Stimulated activated CD8-positive, alpha-beta memory T cell treated with anti-CD3 and anti-CD28 coated beads, Interleukin-7, amount 100 ng/mL, for 1 hour (primary cell): ENCODE measurements at places on chromosomes 1 and 21.

DNA sequence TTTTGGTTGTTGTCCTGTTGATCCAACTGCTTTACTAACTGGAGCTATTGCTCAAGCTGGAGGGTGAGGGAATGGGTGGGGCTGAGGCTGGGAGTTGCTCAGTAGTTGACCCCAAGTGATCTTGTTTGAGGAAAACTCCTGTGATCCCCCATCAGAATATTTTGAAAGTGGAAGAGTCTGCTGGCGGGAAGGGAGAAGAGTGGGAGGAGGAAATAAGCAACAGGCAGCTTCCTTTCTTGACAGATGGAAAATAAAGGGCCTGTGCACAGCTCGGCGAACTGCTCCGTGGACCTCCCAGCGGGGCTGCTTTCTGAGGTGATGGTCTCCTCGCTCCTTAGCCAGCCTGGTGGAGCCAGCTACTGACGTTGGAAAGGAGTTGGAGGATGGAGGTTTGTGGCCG is 199.1 kb upstream of the LMO4 start:
- DNase-seq: no peak

GRCh38 chr1:54314696-54315095 is 91.5 kb downstream of the SSBP3 start:
- no peak for DNase-seq

GRCh38 chr1:24767351-24767750 is 22.1 kb downstream of the CLIC4 start:
- DNase-seq: no peak

GRCh38 chr1:25033828-25034705 is 104.0 kb upstream of the RUNX3 start:
- no peak for DNase-seq

- no peak for DNase-seq
These were observed 73.2 kb downstream of the SSBP3 start for GRCh38 chr1:54332781-54333585.

GRCh38 chr1:12604114-12604874 is 13.7 kb downstream of the DHRS3 start:
- no peak for DNase-seq

DNA sequence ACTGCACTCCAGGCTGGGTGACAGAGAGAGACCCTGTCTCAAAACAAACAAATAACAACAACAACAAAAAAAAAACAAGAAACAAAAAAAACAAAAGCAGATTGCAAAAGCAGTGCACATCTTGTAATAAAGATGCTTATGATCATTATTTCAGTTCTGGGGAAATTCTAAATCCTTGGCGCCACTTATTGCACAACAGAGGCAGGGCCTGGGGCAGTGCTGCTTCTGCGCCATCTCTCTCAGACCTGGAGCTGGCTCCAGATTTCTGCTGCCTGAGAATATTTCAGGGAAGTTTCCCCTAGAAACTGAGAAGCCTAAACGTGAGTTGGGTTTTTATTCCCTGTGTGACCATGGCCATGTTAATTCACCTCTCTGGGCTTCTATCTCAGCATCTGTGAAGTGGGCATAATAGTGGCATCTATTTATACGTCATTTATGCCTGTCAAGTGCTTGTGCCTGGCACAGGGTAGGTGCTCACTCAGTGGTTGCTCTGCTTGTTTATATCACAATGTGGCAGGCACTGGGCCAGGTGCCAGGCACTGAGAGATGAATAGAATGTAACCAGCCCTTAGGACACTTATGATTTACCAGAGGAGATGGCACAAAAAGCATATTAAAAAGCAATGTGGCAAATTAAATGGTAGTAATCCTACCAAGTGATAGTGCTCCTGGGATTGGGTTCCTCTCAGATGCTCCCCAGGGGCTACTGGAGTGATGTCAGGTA is 67.9 kb downstream of the MDM4 start:
- no peak for DNase-seq

- DNase-seq: no peak
These were observed 150.6 kb upstream of the ZC3H12A start for GRCh38 chr1:37323486-37324377.

DNA sequence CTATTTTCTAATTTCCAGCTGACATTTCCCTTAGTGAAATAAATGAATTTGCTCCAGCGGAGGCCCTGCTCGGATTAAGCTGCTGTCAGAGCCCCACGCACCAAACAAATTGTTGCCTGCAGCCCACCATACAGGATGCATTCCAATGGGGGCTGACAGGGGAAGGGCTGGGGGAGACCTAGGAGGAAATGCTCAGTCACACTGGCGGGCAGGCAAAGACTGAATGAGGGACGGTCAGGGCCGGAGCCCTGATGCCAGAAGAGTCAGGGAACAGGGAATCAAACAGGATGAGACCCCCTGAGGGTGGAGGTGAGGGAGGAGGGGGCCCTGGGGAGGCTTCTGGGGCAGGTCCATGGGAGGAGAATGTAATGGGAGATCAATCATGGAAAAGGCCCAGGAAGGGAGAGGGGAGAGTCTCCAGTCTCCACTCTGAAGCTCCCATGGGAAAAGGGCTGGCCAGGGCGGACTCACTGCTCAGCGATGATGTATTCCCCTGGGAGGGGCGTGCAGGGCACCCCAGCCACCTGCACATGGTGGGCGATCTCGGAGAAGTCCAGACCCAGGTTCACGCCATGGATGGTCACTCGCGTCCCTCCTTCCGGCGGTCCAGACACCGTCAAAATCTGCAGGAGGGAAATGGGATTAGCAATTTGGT is 149.4 kb upstream of the CD34 start:
- DNase-seq: no peak

GRCh38 chr1:1206966-1207531 is 657 bp upstream of the TNFRSF18 start:
- no peak for DNase-seq

DNA sequence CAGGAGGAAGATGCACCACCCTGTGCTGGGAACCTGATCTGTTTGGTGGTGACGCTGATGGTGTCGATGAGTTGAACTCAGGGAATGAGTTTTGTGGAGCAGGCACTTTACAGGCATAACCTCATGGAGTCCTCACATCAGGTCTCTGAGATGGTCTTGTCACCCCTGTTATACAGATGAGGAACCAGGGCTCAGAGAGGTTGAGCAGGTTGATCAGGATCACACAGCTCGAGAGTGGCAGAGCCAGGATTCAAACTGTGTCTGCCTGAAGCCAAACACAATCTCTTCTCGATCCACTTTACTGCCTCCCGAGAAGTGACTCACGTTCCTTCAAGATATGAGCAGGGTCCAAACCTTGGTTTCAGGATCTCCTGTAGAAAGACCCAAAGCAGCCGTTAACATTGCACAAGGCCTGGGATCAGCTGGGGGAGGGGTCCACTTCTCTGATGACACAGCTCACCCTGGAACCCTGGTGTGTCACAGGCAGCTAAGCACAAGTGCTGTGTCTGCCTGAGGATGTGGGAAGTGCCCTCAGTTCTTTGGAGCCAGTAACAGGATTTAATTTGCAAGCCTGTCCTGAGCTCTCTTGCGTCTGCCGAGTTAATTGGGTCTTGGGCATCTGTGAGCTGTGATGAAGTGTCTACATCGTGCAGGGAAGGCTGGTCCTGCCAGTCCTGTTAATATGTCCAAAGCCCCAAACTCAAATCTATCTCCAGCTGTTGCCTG is 65.4 kb upstream of the STUM start:
- DNase-seq: no peak

GRCh38 chr1:160328184-160328583 is 14.9 kb downstream of the COPA start:
- DNase-seq: no peak

DNA sequence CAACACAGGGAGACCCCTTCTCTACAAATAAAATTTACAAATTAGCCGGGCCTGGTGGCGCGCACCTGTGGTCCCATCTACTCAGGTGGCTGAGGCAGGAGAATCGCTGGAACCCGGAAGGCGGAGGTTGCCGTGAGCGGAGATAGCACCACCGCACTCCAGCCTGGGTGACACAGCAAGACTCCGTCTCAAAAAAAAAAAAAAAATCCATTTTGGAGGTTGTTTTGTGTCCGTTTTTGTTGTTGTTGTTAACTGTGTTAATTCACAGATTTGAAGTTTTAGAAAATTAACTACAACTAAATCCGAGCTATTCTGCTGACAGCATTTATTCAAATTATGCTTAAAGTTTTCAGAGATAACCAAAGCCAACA is 618 bp downstream of the CLCC1 start:
- no peak for DNase-seq

DNA sequence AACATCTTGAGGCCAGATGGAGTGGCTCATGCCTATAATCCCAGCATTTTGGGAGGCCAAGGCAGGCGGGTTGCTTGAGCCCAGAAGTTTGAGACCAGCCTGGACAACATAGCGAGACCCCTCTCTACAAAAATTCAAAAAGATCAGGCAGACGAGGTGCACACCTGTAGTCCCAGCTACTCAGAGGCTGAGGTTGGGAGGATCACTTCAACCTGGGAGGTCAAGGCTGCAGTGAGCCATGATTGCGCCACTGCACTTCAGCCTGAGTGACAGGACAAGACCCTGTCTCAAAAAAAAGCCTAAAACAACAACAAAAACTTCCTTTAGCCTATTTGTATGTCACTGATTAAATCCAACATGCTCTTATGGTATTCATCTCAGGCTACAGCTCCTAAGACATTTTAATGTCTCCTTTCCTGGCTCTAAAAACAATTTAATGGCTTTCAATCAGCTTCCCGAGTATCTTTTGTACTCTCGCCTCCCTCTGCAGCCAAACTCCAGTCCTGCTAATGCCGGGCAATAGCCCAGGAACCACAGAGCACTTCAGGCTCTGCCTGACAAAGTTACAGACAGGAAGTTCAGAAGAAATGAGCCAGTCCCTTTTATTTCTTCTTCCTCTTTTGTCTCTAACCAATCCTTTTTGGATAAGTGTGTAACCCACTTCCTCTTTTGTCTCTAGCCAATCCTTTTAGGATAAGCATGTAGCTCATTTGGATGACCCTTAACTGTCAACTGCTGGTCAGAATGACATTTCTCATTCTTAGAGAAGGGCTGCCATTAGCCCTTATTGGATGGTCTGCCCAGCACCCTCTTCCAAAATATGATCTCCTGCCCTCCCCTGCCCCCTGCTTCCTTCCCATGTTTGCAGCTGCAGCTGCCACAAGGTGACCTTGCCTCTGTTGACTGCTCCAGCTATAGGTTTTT is 6.6 kb upstream of the DOP1B start:
- no peak for DNase-seq

DNA sequence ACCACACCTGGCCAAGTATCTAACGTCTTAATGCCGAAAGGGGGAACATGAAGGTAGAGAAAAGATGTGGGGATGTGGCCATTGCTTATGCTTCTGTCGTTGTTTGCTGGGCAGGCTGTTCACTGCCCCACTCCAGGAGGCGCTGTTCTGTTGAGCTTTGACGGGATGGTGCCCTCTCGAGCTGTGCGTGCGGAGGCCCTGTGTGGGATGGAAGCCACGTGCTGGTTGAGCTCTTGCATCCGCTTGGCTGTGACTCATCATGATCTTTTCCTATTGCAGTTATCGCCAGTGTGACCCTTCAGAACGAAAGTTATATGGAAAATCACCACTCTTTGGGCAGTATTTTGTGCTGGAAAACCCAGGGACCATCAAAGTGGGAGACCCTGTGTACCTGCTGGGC is 26.3 kb downstream of the MTARC1 start:
- DNase-seq: no peak
